ENCODE measurements at places on chromosomes 13 and 19. TPM values are rescaled to one million over a fixed set of nuclear protein-coding genes. Genes with fewer than 3 reads are reported as not detected.

DNA sequence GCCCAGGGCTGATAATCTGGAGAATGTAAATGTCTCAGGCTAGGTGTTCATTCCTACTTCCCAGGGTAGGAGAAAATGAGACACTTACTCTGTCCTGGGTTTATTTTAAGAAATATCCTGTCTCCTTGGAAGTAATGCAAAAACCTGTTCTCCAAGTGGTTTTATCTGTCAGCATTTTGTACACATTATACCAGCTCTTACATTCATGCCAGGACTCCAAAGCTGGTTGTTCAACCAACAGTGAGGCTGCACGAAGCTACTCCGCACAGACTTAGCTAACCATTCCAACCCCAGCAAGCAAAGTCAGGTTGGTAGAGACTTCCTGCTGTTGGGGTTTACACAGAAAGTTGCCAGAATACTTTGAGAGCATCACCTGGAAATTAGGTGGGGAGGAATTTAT, 55.6 kb downstream of the SLC7A1 start:
- no peak for DNase-seq

GRCh38 chr13:80444240-80445015, 103.5 kb upstream of the SPRY2 start:
- no peak for DNase-seq

DNA sequence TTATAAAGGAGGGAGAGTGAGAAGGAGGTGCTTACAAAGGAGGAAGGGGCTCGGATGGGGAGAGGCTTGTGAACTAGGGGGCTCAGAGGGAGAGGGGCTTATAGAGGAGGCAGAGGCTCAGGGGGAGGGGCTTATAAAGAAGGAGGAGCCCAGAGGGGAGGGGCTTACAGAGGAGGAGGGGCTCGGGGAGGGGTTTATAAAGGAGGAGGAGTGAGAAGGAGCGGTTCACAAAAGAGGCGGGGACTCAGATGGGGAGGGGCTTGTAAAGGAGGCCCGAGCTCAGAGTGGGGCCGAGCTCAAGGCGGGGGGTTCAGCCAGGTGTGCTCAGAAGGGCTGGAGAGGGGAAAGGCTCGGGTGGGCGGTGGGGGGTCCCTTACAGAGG, 500 bp downstream of the SMIM24 start:
- DNase-seq, result no peak

- no peak for DNase-seq
Observed at GRCh38 chr13:98766697-98767096, 14.2 kb upstream of the SLC15A1 start.

DNA sequence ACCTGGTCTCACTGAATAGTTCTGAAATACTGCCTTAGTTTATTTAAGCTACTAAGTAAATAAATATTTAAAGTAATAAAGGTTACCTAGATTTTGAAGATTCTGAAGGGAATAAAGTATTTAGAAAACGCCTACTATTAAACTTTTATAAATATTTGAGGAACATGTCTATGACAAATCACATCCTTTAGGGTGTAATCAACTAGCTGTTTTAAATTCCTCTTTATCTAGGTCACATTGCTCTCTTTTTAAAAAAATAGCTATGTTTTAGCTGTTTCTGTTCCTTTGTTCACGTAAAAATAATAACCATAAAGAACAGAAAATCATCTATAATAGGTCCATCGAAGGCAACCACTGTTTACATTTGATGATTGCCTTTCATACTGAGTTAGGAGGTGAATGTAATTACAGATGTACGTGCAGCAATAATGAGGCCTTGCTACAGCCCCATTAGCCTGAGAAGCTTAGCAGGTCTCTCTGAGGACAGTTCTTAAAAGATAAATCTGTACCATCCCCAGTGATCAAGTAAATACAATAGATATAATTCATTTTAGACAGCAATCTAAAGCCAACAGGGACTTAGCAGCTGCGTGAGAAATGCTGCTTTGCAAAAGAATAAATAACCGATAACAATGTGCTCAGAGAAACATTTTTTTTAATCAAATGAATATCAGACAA, 449.5 kb downstream of the LIG4 start:
- DNase-seq, result no peak

DNA sequence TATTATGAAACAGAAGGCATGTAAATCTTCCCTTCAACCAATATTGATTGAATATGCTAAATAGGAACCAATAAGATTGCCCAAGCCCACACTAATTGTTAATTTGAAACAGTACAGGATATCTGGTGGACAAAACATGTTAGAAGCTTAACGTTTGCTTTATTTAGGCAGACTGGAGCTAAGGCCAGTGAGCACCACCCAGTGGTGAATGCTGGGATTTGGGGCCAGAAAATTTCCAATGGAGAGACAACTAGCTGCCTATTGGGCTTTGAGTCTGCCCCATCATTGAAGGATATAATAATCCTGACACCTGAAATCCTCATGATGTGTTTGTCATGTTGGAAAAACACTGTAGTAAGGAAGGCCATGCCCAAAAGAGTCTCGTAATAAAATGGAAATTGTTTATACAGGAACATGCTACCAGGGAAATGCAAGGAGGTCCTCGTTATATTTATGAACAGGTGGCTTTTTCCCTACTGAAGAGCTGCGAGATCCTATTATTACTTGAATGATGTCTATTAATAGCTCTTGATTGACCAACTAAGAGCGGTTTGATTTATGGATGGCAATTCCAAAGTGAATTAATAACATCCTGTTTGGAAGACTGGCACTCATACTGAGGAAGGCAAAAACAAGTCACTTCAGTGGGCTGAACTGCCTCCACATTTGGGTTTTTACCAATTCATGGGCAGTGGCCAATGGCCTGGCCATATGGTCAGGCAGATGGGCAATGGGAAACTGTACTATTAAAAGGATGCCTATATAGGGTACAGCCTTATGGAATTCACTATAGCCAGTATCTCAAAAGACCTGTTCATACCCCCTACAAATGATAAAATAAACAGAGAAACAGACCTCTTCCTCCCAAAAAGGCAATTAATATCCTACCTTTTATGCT, 8.7 kb downstream of the SIGLECL1 start:
- DNase-seq, result no peak

GRCh38 chr13:80342471-80343371, 1.8 kb upstream of the SPRY2 start:
- DNase-seq, result no peak

- no peak for DNase-seq
Observed at GRCh38 chr19:32308431-32309077, 36.9 kb upstream of the ZNF507 start.

- DNase-seq, result no peak
Observed at GRCh38 chr19:29308977-29309590, 96.1 kb upstream of the UQCRFS1 start.

- DNase-seq, result no peak
Observed at GRCh38 chr13:110541526-110541920, 20.0 kb downstream of the RAB20 start.

The ZFP28 gene
- total RNA-seq, result 16.2 TPM

The SIX5 gene
- total RNA-seq, result 10.4 TPM

The ACTL9 gene
- not detected for total RNA-seq

Measured in urinary bladder (tissue), 4 donors.